AG10803 (cell line): ENCODE measurements at places on chromosomes 3 and 15.

- DNase-seq = no peak
Observed at GRCh38 chr3:66036586-66037148, 2.1 kb downstream of the MAGI1 start.

- no peak for DNase-seq
Observed at GRCh38 chr15:27250223-27250622, 279.2 kb downstream of the GABRG3 start.

- no peak for DNase-seq
Observed at GRCh38 chr3:115691964-115692363, 68.7 kb downstream of the GAP43 start.

GRCh38 chr15:61126811-61127210 lies 102.3 kb downstream of the RORA start:
- DNase-seq = no peak

DNA sequence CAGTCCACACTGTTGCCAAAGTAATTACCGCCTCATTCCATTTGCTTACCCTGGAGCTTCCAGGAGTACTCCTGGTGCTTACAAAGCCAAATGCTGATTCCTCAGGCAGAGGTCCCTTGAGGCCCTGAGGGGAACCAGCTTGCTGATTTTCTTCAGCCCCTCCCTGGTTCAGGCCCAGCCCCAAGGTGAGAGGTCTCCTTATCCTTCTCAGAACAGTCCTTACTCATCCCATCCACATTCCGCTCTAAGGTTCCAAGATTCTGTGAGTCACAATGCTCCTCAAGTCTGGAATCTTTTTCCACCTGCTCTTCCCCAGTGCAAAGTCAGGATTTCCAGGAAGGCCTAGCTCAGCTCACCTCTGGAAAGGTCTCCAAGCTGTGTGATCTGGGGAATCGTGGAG lies 1.8 kb upstream of the ATP10A start:
- DNase-seq = peak; percentile 24

- DNase-seq = peak; percentile 60
Observed at GRCh38 chr15:99409097-99409473, 156.7 kb upstream of the MEF2A start.

DNA sequence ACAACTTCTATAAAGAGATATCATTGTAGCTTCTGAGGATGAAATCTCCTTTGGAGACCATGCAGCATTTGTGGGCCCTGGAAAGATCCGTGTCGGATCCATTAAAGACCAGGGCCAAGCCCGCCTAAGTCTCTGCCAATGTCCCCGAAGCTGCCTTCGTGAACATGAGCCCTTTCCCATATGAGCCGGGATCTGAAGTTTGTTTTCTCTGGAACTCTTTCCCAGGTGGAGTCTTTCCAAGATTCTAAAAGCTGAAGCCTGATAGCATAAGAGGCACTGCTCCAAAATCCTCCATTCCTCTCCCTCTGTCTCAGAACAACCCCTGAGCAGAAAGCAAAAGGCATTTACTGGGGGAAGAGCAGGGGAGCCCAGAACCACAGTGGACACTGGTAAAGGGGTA lies 274.6 kb downstream of the NTRK3 start:
- DNase-seq = no peak

- peak; percentile 80 for DNase-seq
Observed at GRCh38 chr3:112074616-112075497, 11.3 kb upstream of the C3orf52 start.

DNA sequence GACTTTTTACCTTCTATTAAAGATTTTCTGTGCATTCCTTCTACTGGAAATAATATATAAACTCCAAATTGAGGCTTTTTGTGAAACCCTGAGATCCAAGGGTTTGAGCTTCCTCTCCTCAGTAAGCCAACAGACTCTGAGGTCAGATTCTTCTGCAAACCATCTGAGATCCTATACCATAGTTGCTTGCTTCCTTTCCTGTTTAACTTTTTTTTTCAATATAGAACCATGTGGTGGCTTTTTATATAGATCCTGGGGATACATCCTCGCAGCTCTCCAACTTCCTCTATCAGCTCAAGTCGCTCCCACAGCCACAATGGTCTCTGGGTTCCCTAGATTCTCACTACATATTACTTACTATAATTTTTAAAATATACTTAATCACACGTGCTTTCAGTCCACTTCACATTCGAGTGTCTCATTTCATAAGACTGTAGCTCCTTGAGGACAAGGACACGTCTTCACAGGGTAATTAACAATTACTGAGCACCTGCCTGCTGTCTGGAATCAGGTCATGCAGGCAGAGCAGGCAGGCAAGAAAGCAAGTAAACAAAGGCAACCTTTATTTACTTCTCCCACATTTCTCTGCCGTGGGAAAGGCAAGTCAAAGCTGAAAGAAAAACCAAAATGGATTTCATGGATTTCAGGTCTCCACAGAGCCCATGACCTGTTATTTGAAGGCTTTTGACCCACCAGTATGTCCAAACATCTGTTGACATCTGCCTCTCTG lies 941.5 kb downstream of the FHIT start:
- no peak for DNase-seq

- DNase-seq = no peak
Observed at GRCh38 chr3:107861904-107862303, 228.9 kb downstream of the CD47 start.

DNA sequence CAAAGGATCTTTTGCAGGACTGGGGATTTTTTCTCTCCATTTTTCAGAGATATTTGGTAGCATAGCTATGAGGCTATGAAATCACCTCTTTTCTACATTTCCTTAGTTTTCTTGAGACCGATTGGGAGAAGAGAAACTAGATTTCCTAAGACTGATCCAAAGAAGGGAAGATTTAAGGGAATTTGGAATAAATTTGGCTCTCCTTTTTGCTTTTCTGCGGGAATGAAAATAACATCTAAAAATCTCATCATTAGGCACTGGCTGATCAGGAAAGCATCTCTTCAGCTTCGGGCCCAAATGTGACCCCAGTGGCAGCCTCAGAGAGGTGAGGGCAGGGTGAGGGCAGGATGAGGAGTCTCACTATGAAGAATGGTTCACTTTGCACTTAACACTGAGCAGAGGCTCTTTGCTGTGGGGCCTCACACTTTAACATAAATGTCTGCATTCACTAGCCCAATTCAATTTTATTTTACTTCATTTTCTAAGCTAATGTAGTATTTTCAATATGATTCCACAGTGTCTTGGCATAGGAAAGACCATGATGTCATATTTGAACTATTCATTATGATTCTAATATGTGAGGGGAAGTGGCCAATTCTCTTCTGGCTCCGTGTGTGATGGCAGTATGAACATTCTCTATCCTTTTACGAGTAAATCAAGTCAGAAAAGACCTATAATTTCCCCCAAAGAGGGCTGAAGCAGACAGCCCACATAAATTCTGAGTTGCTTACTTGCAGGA lies 193.2 kb downstream of the MEX3B start:
- no peak for DNase-seq

GRCh38 chr15:81388436-81388770 lies 14.4 kb upstream of the TMC3 start:
- DNase-seq = no peak

DNA sequence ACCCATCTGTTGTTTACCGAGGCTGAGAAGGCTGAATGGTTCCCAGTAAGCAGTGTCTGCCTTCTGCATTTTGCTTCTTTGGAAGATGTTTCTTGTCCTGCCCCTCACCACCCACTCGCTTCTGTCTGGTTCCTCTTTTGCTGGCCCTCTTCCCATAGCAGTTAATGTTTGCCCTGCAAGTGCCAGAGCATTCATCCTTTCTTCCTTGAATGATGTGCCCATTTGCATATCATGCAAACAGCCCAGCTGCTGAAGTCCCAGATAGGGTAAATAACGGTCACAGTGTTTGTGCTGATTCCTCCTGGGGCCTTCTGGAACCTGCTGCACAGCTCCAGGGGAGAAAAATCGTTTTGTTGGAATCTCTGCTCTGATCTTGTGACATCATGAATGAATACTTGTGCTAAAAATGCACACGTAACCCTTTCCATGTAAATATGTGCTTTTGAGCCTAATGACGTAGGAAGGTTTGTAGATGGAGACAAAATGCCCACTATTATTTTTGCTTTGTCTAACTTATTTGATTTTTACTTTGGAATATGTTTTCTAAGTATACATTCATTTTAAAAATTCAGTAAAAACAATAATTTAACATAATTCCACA lies 381.0 kb downstream of the SOX2 start:
- DNase-seq = no peak

- no peak for DNase-seq
Observed at GRCh38 chr3:15065550-15066007, 464 bp upstream of the MRPS25 start.

GRCh38 chr3:116051040-116051439 lies 394.2 kb downstream of the LSAMP start:
- no peak for DNase-seq

DNA sequence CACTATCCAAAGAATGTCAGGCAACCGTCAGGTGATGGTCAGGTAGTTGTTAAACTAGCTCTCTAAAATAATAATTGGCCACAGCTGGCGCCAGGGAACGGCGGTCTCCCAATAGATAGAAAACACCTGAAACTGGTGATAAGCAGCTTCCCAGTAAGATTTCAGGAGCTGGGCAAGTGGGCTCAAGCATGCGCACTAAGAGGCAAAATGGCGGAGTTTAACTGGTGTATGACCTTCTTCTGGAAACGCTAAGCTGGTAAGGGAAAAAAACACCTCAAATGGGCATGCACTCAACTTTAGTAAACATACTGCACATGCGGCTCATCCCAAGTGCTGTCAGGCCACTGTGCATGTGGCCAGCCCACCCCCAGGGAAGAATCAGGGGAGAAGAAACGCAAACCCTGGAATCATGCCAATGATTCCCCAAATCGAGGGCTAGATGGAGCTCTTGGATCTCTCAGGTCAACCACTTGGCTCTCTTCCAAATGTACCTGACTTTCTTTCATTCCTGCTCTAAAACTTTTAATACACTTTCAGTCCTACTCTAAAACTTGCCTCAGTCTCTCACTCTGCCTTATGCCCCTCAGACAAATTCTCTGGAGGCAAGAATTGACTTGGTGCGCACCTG lies 195.0 kb downstream of the ZNF621 start:
- no peak for DNase-seq

GRCh38 chr15:74043425-74044266 lies 38.7 kb downstream of the GOLGA6A start:
- DNase-seq = no peak

GRCh38 chr3:76941376-76941775 lies 98.5 kb upstream of the ROBO2 start:
- DNase-seq = no peak

GRCh38 chr15:48580736-48581135 lies 64.8 kb downstream of the FBN1 start:
- DNase-seq = no peak

GRCh38 chr15:34773917-34774316 lies 19.1 kb upstream of the GJD2 start:
- DNase-seq = no peak

DNA sequence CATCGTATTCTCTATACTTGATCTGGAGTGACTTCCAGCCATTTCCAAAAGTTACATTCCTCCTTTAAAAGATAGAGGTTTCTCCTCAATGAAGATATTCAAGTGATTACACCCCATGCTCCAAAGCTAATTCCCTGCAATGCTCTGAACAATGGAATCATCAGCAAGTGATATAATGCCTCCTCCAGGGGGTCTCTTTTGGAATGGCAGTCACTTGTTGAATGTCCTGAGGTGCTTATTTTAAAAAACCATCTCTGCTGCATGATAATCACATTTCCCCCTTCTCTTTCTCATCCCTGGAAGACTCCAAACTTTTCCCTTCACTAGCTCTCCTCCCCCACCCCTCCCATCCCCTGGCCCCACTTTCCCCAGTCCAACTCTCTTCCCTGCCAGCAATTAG lies 2.6 kb downstream of the LHFPL4 start:
- no peak for DNase-seq

- peak; percentile 56 for DNase-seq
Observed at GRCh38 chr3:12557473-12558100, 700 bp downstream of the MKRN2 start.

DNA sequence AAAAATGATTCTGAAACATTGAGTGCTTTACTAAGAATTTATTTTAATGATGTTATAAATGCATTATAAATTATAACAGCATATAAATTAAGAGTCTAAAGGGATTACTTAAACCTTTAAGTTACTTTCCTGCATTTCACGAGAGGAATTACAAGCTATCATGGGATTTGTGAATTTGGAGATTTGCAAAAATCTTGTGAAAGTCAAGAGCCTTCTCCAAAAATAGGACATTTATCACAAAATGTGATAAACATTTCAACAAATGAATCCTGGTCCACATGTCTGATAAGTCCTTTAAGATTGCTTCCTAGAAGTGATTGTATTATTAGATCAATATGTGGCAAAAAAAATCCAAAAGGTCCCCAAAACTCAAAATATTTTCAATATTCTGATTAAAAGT lies 154.5 kb downstream of the ATP8B4 start:
- DNase-seq = no peak

DNA sequence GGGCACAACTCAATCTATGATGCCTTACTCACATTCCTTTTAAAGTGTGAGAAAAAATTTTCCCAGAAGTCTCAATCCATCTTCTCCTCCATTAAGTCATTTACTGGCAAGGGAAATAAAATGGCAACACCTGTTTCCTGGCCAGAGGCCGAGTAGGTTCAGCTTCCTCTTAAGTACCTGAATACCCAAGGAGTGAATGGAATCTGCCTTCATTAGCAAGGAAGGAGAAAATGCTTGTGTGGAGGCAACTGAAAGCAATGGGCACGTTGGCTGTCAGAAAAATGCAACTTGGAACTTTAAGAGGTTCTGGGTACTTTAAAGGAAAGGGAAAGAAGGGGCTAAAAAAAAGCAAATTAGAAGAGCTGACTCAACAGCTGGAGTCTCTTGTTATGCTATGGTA lies 423.6 kb upstream of the ARL6 start:
- DNase-seq = no peak

GRCh38 chr15:76514282-76514681 lies 177.7 kb downstream of the ISL2 start:
- DNase-seq = no peak

DNA sequence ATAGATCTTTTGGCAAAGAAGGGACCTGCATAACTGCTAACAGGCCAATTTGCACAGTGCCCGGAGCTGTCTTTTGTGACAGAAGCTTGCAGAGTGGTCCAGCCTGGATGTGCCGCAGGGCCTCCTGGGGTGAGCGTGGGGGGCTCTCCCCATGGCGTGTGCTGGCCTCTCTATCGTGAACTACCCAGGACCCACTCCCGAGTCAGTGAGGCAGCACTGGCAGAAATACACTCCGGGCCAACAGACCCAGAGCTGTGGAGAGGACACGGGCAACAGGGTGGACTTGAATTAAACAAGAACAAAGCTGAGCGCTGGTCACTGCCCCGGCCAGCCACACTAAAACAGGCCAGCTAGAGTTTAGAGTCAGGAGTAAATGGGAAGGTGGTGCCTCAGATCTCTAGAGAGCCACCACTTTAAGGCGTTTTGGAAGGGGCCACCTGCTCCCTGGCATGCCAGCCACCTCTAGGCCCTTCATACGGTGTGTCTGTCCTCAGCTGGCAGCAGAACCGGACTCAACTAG lies 152.1 kb downstream of the KLF13 start:
- DNase-seq = no peak

- no peak for DNase-seq
Observed at GRCh38 chr3:170536712-170537111, 49.2 kb downstream of the SLC7A14 start.
